Stimulated activated CD4-positive, alpha-beta T cell treated with anti-CD3 and anti-CD28 coated beads, Interleukin-4, amount 100 ng/mL, for 48 hours (primary cell): ENCODE measurements at places on chromosomes 1 and 21.

- DNase-seq = no peak
These were observed 97.6 kb upstream of the VANGL1 start for GRCh38 chr1:115544131-115544530.

GRCh38 chr1:24470592-24470991 is 32.0 kb upstream of the RCAN3 start:
- DNase-seq = no peak

GRCh38 chr1:48066936-48067335 is 69.8 kb upstream of the TRABD2B start:
- no peak for DNase-seq

DNA sequence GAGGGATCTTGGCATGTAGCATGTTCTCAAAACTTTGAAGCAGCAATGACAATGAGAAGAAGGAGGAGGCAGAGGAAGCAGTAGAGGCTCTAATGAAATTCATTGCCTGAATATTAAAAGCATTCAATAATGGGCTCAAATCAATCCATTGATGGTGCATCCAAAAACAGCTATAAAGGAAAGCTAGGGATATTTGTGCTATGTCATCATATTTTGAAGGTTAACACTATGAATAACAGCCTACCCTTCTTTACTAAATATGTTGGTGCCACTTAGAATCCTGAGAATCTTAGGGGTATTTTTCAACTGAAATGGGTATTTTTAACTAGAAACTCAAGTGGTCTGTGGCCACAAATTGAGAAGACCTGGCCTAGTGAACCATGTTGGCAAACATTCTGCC is 153.7 kb downstream of the SETD4 start:
- DNase-seq = no peak

GRCh38 chr1:47769295-47769694 is 227.9 kb downstream of the TRABD2B start:
- DNase-seq = no peak

DNA sequence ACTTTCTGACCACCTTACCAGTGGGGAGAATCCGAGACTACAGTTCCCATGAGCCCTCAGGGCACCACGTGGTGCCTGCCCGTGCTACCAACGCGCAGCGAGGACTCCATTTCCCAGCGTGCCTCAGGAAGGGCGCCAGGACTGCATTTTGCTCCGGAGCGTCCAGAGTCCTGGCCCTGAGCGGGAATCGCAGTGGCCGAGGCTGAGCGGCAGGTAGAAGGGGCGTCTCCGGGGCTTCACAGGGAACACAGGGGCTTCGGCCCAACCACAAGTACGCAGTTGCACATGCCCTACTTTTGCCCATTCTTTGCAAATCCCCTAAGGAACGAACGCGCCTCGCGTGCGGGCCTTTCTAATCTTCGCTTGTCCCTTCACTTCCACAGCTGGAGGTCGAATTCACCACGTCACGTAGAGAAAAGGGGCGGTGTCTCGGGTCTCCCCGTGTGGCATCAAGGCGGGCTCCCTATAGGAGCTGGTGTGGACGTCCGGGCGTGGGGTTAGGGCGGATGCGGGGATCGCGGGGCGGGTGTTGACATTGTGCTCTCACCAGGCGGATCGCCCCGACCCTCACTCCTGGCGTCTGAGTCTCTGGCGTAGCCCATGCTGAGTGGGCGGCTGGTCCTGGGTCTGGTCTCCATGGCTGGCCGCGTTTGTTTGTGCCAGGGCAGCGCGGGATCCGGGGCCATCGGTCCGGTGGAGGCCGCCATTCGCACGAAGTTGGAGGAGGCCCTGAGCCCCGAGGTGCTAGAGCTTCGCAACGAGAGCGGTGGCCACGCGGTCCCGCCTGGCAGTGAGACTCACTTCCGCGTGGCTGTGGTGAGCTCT is at the start of gene BOLA1:
BOLA1 (plus strand) TSS at position 109 of the 825 bp plus-strand sequence; CDS start at position 601, 492 bp downstream.
- DNase-seq = peak; percentile 70

DNA sequence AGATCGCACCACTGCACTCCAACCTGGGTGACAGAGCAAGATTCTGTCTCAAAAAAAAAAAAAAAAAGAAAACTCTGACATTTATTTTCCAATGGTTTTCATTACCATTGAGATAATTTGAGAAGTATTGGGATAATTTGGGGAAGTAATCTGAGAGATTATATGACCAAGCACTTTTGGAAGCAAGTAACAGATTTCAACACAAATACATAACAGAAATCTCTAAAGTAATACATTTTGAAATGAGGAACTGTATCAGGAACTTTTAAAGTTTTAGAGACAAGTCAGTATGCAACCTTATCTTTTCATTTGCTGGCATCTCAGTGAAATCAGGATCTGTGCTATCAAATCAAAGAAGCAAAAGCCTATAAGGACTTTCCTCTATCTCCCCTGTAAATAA is 25.4 kb upstream of the SLC16A1 start:
- DNase-seq = no peak

DNA sequence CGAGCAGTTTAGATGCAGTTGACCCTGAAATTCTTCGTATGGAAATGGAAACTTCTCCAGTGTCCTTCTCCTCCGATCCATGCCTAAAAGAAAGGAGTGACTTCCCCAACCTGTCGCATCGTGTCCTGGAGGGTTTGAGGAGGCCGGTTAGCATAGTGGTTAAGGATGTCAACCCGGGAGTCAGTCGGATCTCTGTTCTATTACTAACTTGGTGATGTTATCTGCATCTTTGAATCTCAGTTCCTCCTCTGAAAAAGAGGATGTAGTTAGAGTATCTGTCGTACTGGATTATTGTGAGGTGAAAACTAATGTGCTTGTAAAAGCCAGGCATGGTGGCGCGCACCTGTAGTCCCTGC is 684 bp downstream of the ZBTB8B start:
- DNase-seq = no peak

GRCh38 chr1:4170548-4171340 is 270.7 kb upstream of the C1orf174 start:
- no peak for DNase-seq

- DNase-seq = no peak
These were observed 70.4 kb upstream of the ACTRT2 start for GRCh38 chr1:2950926-2951305.

DNA sequence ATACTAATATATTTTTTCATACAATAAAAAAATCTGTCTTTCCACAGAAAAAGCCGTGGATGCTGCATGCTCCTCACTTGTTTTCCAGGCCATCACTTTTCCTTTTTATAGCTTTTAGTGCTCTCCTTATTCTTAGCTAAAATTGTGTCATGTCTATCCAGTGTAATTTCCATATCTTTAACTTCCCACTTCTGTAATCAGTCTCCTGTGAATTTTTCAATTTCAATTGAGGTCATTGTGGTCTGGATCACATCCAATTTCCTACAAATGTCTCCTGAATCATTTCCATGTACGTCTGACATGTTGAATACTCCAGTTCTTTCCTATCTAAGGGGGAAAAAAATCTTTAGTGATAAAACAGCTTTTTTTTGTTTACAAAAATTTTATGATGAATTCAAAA is 838.2 kb upstream of the B3GALT2 start:
- DNase-seq = no peak

DNA sequence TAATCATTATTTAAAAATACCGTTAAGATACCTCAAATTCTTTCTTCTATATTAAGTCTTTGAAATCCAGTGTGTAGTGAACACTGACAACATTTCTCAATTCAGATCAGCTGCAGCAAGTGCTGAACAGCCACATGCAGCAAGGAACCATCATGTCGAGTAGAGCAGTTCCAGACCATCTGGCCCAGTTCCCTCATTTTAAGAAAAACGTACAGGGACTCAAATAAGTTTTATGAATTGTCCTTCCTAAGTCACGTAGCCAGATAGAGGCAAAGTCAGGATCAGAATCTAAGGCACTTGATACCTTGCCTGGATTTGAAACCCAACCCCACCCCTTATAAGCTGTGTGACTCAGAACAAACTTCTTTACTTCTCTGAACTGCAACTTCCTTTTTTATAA is 132.4 kb downstream of the PROX1 start:
- DNase-seq = no peak

DNA sequence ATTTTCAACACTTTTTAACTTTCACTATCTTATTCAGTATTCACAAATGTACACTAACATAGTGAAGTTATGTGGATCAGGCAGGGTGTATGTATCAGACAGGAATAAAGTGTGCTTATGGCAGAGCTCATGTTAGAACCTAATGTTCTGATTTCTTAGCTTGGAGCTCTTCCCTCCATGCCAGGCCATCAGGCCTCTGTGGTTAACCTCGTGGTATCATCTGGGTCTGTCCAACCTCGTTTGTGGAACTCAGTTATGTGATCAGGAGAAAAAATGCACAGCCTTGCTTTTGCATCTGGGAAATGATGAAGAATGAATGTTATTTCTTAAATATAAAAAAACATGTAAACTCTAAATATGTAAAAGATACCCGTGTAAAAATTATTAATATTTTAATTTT is 86.9 kb downstream of the MPZL1 start:
- no peak for DNase-seq

- no peak for DNase-seq
These were observed 39.6 kb downstream of the SLC19A1 start for GRCh38 chr21:45502600-45502999.

GRCh38 chr1:206834711-206835110 is 30.7 kb upstream of the IL20 start:
- DNase-seq = no peak

- DNase-seq = no peak
These were observed 45.4 kb upstream of the TENT5B start for GRCh38 chr1:27057801-27058625.

GRCh38 chr1:167987174-167987573 is 50.3 kb upstream of the MPC2 start:
- DNase-seq = no peak

GRCh38 chr1:23661887-23662286 is 29.7 kb upstream of the RPL11 start:
- DNase-seq = no peak

DNA sequence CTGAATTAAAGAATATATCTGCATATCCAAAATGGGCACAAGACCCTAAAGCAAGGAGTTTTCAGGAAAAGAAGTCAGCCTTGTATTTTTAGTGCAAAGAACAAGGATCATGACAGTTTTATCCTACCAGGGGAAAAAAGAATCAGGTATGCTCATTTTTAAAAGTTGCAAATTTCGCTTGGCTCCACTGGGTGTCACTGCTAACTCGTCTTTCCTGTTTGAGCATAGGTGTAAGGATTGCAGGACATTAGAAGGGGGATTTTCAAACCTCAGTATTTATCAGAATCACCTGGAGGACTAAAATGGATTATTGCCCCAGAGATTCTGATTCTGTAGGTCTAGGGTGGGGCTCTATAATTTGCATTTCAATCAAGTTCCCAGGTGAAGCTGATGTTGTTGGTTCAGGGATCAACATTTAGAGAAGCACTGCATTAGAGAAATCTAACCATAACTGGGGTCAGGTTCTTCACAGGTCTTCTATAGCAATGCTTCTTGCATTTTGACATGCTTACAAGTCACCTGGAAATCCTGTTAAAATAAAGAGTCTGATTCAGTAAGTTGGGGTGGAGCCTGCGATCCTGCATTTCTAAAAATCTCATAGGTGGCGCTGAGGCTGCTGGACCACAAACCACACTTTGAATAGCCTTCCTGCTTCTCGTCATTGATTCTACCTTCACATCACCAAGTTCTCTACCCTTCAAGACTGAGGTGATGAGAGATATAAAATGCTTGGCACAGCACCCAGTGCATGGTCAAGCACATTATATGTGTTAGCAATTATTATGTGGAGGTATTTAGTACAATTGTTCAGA is 39.6 kb downstream of the NUF2 start:
- no peak for DNase-seq

DNA sequence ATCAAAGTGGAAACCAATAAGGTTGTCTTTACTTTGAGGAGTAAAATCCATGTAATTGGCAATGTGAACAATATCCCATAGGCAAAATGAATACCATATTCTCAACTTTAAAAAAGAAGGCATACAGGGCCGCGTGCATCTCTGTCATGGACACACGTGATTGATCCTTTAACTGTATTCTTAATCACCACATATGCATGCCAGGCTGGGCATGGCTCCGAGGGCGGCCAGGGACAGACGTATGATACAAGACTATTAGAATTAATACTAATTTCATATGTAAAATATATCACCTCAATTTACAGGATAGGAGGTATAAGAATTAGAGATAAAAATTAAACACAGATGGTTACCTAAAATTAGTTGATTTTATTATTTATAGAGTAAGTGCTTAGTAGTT is 11.2 kb downstream of the RGS21 start:
- no peak for DNase-seq

DNA sequence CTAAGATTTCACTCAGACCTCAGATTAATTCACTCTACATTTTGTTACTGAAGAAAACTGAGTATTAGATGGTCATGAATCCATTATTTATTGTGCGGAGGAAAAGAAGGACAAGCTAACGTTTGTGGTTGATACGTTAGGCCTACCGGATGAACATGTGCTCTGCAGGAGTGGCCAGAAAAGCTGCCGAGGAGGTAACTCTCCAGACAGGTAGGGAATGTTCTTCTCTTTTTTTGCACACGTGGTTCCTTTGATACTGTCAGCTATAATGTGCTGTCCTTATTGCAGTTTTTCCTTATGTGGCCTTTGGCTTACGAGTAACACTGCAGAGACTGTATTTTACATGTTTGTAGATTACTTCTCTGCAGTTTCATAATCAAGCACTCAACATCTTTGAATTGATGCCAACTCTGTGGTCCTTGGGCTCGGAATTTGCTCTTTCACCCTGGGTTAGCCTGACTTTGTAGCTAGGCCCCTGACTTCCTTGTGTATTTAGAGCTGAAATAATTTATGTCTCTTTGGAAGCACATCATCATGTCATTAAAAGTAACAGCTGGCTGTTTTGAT is 13.6 kb downstream of the MTR start:
- no peak for DNase-seq

DNA sequence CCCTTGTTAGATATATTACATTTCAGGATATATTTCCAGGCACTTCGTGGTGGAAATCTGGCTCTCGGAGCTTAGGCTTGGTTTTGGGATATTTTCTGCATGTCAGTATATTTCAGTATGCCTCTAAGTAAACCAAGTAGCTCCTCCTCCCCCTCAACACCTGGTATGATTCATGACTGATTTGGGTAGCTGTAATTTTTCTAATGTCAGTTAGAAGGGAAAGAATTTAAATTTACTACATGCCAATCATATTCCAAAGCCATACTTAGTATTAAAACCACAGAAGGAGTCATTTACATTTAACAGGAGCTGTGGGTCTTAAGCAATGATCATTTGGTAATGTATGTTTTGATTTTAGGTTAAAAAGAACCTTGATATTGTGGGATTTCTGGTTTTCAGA is 40.6 kb downstream of the ST6GALNAC3 start:
- DNase-seq = no peak

- no peak for DNase-seq
These were observed 6.2 kb downstream of the TMEM125 start for GRCh38 chr1:43275826-43276620.

- DNase-seq = no peak
These were observed 5.2 kb downstream of the TTC22 start for GRCh38 chr1:54795841-54796468.

- no peak for DNase-seq
These were observed 240.1 kb downstream of the KCTD3 start for GRCh38 chr1:215807218-215807617.
